Activated CD4-positive, alpha-beta T cell treated with anti-CD3 and anti-CD28 coated beads, Interleukin-2, amount 50 U/mL, for 1 hour (primary cell): ENCODE measurements at places on chromosomes 5 and 9.

DNA sequence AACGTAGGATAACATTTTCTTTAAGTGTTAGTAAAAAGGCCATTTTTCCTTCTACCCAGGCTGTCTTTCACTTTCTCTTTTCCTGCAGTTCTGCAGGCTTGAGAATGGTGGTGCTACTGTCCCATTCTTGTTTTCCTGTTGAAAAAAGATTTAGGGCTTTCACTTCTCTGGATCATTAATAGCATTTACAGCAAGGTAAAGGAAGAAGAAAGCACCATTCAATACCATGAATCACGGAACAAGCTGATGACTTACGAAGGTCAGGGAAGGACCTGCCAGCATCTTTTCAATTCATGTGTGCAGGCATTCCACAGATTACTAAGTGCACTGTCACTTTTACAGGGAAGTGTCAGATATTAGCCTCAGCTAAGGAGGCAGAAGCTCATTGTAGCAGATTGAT lies 292.8 kb downstream of the YTHDC2 start:
- DNase-seq, result no peak

DNA sequence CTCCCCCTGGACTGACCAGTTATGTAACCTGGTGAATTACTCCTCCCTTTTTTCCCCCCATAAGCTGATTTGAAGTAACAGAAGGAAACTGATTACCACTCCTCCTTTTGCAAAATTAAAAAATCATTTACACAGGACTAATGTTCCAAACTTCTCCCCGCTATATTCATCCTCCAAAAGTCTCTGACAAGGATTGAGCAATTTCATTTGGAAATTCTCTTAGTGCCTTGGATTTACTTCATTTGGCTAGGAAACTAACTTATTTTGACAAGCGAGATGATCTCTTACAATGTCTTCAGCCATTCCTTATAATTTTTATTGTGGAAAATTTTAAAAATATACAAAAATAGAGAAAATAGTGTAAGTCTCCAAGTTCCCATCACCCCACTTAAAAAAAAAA lies 15.4 kb upstream of the B4GALT1 start:
- no peak for DNase-seq

DNA sequence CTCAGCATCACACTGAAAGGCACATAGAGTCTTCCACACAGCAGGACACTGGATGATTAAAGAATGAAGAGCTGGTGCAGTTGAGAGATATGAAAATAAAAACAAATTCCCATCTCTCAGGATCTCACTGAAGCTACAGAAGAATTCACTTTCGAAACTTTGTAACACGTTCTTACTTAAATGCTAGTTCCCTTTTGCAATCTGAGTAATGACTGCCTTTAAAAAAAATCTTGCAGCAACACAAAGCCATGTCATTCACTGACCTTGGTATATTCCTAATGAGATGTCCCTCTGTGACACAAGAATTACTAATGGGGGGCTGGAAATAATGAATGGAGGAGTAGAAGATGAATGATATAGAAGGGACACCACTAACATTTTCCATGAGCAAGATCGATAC lies 201.8 kb downstream of the GLIS3 start:
- no peak for DNase-seq

- no peak for DNase-seq
Measured at GRCh38 chr9:134928436-134929192, 10.9 kb upstream of the FCN1 start.

DNA sequence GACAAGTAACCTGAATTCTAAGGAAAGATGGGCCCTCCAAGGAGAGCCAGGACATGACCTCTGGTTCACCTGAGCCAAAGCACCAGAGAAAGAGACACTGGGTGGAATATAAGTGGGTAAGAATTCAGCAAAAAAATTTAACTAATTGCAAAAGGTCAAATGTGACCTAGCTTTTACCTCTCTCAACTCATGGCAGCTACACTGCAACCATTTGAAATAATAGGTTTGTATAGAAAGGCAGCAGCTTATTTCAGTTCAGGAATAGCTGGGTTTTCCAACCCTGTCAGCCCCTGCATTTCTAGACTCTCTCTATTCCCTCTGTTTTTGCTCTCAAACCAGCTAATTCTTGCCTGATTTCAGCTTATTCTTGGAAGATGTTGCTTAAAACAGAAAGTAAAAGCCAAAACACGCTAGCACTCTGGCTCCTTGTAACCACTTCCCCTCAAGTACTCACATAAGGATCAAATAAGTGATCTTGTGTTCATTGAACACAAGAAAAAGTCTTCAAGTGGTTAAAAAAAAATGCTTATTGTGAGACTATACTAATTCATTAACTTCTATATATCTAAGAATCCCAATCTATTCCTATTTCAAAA lies 101.1 kb upstream of the NR4A3 start:
- DNase-seq, result no peak

GRCh38 chr9:135320331-135320730 lies 159.3 kb upstream of the PPP1R26 start:
- no peak for DNase-seq

DNA sequence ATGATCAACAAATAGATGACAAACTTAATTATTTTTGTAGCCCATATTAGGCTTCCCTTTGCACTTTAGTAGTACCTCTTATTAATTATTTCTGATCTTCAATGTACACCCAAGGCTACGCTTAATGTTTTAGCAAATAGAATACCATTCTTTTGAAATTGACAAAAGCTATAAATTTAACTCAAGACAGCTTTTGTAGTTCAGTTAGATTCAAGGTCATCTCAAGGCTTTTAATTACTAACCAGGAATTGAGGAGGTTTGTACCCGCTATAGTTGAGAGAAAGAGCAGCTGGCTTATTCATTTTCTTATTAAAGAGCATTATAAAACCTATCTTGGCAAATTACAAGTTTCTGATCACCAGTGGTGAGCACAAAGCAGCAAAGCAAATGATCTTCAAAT lies 15.1 kb downstream of the NR6A1 start:
- no peak for DNase-seq

- no peak for DNase-seq
Measured at GRCh38 chr9:78010445-78010844, 21.2 kb downstream of the GNAQ start.

DNA sequence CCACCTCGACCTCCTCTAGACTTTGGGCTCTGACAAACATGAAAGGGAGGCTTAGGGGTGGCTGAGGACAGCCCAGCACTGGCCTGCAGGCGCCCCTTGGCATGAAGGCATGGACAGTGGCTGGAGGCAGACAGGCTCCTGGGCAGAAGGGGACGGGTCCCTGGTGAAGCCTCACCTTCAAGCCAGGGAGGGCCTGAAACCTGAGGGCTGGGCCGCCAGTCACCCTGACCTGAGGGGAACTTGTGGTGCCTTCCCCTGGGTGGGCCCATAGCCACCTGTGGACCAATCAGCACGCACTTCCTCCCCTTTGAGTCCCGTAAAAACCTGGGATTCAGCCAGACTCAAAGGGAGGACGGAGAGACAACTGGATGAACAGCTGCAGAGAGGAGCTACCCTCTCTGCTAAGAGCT lies 90.4 kb upstream of the PUM3 start:
- no peak for DNase-seq

GRCh38 chr9:11097020-11097419 lies 484.2 kb upstream of the PTPRD start:
- no peak for DNase-seq

GRCh38 chr9:134216449-134216951 lies 52.1 kb upstream of the RNU6ATAC start:
- no peak for DNase-seq
